HS-5 (cell line): ENCODE measurements at places on chromosomes 3 and 15.

GRCh38 chr3:196513697-196514349 lies 1.3 kb downstream of the SMCO1 start:
- peak; percentile 49 for DNase-seq

DNA sequence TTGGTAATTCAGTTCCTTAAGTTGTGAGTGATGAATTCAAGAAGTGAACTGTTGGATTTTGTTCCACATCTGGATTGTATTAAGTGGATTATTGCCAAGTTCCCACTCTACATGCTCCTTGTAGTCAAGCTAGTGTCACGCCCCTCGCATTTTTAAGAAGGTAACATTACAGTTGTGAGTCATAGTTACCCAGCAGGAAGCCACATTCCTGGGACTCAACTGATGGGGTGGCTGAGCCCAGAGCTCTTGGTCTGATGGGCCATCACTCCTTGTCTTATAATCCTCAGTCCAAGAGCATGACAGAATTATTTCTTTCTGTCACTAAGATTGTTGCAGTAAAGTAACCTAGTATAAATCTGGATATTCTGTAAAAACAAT lies 102.7 kb downstream of the PTPRG start:
- peak; percentile 95 for DNase-seq

DNA sequence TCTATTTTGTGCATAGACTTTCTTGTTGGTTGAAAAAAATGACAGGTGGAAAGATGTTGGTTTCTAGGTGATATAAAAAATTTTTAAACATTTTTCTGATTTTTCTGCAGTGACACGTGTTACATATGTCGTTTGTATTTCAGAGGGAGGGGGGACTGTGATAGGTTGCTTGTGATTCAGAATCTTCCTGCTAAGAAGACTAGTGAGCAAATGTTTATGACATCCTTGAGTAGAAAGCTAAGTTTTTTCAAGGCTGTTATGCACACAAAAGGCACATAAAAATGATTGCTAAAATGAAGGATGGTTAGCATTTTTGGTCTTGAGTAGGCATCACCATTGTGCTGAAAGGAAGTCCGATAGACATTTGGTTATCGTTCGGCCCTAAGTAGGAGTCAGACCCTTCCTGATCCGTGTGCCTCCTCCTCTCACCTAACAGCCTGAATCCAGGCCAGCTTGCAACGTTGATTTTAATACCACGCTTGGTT lies 1.5 kb downstream of the ZNF639 start:
- no peak for DNase-seq

DNA sequence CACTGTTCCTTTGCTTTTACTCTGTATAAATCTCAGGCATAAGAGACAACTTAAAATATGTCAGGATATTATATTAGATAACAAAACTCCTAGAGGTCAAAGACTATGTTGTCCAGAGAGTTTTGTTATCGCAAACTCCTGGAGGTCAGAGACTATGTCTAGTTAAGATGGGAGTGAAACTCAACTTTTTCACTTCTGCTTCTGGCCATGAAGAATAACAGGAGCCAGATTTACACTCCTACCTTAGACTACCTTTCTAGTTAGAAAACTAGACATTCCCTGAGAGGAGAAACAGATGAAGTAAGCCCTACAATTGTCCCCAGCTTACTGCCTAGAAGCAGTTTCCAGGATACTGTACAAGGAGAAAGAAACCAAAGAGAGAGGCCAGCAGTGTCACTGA lies 255.4 kb upstream of the UBE2E1 start:
- no peak for DNase-seq

DNA sequence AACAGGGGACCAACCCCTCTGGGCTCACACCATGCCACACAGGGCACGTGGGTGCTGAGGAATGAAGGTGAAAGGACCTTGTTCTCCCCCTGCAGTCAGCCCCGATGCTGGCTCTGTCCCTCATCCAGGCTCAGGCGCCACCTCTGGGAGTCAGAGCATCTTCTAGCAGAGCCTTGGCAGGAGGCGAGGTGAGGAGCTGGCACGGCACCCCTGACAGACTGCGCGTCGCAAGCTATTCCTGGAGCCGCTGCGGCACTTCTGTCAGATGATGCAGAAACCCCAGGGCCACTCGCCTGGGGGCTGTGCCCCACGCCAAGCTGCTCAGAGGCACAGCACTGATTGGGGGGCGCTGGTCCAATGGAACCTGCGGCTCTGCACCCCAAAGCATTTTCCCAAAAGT lies 62.0 kb downstream of the MGLL start:
- no peak for DNase-seq

GRCh38 chr3:122066331-122067213 lies 11.4 kb downstream of the CD86 start:
- DNase-seq, result no peak

DNA sequence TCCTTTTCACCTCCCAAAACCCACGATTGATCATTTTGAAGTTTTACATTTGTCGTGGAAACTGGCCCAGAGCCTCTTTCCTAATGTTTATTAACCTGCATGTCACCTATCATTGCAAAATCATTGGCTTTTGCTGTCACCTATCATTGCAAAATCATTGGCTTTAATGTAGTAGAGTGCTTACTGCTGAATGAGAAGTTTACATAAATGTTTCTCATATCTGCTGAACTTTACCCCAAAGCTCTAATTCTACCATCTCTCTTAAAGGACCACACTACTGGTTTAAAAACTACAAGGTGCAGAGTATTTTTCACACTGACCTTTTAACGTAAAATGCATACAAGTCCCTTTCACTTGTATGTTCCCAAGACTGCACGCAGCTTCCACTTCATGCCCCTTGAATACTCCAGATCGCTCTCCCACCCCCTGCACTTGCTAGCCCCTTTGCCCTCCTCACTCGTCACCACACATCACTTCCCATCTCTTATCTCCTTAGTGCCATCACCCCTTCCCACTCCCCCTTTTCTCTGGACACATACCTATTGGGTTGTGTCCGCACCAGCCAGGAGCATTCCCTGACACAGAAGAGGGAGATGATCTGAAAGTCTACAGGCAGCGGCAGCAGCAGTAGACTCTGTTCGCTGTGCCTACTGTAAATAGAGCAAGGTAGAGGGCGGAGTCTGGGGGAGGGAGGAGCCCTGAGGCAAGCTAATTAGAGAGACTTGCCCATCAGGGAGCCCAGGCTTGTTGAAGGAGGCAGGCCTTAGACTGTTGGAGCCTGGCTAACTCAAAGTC lies 30.2 kb upstream of the ATOSA start:
- no peak for DNase-seq

DNA sequence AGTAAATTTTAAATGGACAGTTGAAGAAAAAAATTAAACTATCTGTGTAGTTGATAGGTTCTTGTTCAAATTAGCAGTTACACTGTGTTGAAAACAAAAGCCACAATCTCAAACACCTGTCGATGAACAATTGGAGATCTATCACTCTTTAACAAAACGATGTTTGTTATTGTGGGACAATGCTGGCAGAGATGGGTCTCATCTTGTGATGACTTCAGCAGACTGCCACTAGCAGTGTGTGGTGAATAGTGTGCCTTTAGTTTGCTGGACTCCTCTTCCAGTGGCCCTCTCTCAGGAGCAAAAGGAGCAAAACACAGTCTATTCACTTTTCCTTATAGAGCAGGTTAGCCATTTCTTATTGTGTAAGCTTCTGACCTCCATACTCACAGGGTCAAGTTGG lies 14.7 kb upstream of the TRIM59 start:
- DNase-seq, result no peak

- DNase-seq, result no peak
Measured at GRCh38 chr15:74657846-74658245, 38.0 kb downstream of the EDC3 start.

DNA sequence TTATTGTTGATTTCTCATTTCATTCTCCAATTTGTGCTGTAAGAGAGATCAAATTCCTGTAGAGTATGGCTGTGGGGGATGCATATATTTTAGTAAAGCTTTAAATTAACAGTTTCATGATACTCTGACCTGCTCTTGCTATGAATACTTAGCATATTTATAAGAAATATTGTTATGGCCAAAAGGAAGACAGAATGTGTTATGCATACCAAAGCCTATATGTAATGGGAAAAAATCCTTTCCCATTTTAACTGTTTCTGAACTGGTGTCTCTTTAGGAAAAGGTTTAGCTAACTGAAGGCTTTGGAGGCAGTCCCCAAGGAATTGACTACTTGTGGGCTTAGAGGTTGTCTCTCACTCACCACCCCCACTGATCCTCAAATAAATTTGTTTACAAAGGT lies 59.2 kb downstream of the CADPS start:
- peak; percentile 15 for DNase-seq

DNA sequence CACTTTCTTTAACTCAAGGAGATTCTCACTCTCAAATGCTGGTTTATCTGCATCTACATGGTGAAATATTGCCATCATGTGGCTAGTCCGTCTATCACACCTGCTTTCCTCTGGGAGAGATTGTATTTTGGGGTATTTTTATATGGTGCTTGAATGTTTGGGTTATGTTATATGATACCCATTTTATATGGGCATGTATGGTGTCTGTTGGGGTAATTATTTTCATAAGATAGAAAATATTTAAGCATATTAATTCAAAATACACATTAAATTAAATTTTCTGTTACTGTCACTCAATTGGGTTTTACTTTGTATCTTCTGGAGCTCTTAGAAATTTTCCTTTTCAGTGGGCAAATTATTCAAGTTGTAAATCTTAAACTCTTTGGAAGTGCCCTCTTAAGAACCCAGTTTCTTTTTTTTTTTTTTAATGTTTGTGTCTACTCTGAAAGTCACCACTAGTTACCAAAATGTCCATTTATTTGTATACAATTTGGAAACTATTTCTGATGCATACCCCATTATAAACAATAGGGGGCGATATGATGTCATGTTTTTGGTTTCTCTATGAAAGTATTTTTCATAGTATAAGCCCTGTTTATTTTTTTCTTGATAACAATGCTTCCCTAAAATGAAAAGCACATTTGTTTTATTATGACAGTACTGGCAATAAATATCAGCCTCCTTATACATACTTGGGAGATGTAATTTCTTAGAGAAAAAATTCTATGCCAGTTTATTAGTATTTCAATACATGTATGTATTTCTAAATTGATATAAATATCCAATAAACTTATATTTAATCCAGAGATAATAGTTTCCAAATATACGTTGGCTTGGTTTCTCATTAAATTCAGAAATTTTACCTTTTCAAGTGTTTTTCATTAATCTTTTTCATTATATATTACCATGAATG lies 36.1 kb upstream of the PLSCR5 start:
- DNase-seq, result peak; percentile 52

DNA sequence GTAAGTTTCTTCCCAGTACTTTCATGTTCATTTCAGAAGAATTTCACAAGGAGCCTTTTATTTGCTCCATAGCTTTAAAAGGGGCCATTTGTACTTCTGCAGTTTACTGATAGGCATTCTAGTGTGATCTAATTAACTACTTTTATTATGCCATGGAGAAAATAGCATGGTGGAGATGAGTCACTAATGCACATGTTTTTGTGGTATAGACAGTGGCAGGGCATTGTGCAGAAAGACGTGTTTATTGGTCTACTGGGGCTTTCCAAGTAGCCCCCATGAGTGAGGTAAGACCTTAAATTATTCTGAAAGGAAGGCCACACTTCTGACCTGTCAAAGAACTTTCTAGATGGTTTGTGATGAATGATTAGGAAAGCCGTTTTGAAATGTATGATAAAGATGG lies 810.0 kb upstream of the NR2F2 start:
- DNase-seq, result no peak

- peak; percentile 8 for DNase-seq
Measured at GRCh38 chr3:135125171-135125801, 330.2 kb downstream of the EPHB1 start.

DNA sequence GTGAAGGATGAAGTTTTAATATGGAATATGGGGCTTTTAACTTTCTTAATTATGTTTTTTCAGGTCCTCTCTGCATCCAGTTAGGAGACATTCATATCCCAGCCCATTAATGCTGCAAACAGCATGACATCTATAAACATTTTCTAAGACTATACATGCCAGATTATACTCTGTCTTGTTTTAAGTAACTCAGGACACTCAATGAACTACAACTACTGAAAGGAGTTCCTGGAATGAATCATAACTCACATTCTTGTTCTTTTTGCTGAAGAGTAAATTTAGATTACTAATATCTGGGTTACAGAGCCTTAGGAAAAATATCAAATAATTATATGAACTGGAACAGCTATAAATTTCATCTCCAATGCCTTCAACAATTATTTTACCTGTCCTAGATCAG lies 167.4 kb downstream of the STAG1 start:
- DNase-seq, result no peak

GRCh38 chr15:96252148-96252547 lies 78.4 kb upstream of the NR2F2 start:
- DNase-seq, result no peak

- no peak for DNase-seq
Measured at GRCh38 chr3:30871720-30872119, 22.7 kb downstream of the GADL1 start.

GRCh38 chr3:62636235-62636826 lies 238.9 kb downstream of the CADPS start:
- DNase-seq, result no peak

- DNase-seq, result no peak
Measured at GRCh38 chr3:14209581-14210289, 31.1 kb downstream of the LSM3 start.

DNA sequence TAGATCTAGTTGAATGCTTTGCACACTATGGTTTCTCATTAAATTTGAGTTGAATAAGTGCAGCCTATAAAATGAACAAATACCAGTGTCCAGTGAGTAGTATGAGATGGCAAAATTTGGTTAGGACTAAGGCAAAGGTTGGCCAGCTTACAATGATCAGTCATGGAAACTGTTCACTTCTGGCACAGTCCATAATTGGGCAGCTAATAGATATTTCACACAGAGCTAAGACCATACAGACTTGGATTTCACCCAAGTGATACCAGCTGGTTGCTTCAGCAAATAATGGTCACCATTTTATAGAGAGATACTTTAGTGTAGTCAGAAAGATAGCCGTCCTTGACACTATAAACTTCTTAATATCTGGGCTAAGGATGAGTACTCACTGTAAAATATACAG lies 15.7 kb downstream of the GAP43 start:
- DNase-seq, result no peak

DNA sequence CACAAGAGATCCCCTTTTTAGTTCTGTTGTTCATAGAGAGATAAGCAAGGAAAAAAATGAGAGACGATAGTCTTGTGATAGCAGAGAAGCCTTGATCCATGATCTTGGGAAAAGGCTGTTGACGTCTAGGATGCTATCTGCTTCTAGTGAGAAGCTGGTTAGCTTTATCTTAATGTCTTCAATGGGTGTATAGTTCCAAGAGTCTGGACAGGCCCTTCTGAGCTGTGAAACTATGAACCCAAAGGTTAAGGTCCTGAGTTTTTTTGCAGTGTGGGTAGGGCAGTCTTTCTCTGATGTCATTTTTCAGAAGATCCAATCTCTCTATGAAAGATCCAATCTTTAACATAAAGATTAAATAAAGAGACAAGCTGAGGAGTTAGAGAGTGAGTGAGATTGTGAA lies 10.5 kb upstream of the NOX5 start:
- DNase-seq, result no peak
